ENCODE measurements at places on chromosomes 4 and X.

- no peak for DNase-seq
Measured at GRCh38 chrX:13748486-13748885, 13.9 kb downstream of the OFD1 start.

DNA sequence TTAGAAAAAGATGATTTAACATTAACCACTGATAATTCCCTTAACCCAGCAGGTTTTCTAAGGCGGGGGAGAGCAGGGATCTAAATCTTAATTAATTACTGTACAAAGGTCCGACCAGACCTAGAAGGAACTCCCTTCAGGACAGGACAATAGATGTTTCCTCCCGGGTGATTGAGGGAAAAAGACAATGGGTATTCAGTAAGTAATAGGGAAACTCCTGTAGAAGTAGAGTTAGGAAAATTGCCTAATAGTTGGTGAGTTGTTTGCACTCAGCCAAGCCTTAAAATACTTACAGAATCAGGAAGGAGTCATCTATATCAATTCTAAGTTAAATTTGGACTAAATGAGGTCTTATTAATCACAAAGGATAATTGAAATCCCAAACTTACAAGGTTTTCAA is 5.8 kb upstream of the SRD5A3 start:
- DNase-seq: no peak

DNA sequence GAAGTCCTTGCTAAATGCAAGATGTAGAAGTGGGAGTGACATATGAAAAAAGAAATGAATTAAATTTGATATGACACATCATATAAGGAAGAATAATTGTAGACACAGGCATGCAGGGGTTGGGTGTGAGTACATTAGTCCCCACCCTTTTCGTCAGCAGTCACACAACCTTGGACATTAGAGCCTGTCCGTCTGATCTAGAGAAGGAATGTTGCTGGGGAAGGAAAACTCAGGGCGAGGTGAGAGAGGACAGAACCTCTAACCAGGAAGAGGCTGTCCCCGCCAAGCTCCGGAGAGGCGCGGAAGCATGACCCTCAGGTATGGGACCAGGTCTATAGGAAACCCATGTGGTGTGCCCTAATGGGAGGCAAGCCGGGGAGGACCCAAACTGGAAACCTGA is 102.1 kb downstream of the RELL1 start:
- DNase-seq: no peak

GRCh38 chrX:117987373-117987772 is 129.2 kb downstream of the KLHL13 start:
- no peak for DNase-seq

DNA sequence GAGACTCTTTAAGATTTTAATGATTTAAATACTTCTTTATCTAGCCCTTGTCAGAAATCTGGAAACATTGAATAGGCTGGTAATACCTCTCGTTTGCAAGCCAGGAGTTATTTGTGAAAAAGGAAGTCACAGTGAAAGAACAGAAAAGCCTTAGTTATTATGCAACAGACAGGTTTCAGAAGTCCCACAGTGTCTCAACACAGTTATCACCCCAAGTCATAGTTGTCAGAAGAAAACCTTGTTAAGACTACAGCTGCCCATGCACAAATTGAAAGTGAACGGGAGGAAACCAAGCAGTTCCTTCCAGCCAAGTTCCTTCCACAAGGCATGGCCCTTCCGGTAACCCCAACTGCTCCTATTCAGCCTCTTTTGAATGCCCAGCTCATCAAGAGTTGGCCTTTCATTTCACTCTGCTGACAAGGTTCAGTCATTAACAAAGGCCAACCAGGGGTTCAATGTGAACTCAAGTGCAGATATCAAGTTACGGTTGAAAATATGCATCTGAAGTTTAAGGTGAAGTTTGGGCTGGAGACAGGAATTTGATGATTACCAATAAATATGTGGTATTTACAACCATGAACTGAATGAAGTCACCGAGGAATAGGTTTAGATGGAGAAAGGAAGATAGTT is 15.6 kb downstream of the ALPK1 start:
- DNase-seq: peak; percentile 91

DNA sequence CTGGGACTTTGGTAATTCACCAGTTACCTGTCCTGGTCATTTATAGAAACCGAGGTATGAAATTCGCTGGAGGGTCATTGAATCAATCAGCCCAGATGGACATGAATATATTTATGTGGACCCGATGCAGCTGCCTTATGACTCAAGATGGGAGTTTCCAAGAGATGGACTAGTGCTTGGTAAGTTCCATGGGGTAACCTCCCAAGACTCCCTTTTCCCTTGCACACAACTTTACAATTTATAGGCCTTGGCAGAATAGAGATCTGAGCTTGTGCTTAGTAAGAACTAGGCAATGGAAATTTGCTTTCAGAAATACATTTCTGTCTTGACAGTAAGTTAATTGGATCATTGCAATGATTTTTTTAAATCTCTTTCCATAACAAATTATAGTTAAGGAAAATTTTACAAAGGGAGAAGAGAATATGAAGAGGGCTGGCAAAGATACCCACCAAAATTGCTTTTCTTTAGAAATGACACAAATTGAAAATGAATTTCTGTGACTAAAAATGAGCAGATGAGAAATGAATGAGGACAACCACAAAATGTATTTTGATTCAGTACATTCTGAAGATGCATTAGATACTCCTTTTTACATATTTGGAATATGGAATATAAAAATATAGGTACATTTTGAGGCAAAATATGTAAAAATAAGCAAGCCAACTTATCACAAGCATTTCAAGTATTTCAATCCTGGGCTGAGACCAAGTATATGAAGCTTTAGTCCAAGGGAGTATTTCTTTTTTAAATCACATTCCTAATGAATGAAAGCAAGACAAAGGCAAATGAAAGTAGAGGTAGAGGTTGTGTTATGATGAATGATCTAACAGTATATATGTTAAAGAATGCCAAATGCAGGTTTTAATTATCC is 45.9 kb downstream of the PDGFRA start:
- DNase-seq: no peak

- no peak for DNase-seq
Measured at GRCh38 chr4:160247091-160247656, 1144.3 kb downstream of the RAPGEF2 start.
